ENCODE measurements at places on chromosomes 2 and 18.

- DNase-seq, result no peak
Observed at GRCh38 chr2:102662833-102663232, 43.5 kb downstream of the SLC9A2 start.

GRCh38 chr2:128646091-128646490, 327.4 kb upstream of the HS6ST1 start:
- DNase-seq, result no peak

DNA sequence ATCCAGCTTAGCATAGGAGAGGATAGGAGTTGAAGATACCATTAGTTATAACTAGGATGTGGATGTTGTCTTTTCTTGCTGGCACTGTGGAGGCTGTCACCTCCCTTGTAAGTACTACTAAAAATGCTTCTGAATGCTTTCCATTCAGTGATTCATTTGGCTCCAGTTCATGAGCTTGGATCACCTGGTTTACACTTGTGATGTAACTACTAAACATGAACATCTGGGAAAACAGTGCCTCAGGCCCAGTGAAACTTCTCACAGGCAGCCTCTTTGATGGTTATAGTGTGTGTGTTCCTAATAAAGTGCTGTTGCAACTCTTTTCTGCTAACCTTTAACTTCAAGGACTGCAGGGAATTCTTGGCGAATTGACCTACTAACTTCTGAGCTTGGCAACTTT, 13.0 kb upstream of the SLC9A2 start:
- DNase-seq, result no peak

- DNase-seq, result no peak
Observed at GRCh38 chr18:56152551-56153310, 485.7 kb downstream of the TXNL1 start.

DNA sequence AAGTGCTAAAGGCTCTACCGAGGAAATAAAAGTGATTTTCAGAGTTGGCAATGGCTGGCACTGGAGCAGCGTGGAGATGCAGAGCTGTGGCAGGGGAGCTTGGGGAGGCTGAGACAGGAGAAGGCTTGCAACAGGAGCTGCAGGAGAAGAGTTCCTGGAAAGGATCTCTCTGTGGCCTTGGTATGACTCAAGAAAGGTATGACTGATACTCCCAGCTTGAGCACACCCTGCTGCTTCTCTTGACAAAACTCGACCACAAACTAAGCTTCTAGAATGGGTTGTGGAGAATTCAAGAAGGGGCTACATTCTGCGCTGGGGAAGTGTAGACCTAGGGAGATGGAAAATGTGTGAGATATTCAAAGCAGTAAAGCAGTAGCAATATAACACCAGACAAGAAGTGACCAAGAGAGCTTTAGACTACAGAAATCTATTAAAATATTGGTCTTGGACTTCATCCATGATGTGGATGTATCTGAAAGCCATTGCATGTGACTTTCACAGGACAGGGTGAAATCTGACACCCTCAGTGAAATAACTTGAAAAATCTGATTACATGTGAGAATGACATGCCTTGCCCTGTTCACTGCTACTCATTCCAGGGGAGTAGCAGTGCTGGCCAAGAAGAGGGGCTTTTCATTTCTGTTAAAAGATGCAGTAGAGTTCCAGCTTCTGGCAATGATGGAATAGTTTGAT, 41.5 kb downstream of the SUCLG1 start:
- peak; percentile 42 for DNase-seq

DNA sequence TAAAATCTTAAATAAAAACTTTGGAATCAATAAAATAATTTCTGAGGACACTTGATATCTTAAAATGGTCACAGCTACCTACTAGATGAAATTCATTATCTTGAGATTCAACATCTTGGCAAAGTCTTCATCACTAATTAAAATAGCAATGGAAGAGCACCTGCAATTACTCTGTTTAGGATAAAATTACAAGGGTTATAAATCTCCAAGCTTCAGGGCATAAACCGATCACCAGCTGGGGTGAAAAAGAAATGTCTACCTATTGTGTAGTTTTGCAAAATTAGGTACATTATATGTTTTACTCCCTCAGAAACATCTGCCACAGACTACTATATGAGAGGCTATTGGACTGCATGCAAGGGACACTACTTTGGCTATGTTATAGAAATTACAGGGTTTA, 327.1 kb downstream of the CCDC178 start:
- no peak for DNase-seq

GRCh38 chr2:189504238-189504637, 63.0 kb downstream of the WDR75 start:
- DNase-seq, result no peak

DNA sequence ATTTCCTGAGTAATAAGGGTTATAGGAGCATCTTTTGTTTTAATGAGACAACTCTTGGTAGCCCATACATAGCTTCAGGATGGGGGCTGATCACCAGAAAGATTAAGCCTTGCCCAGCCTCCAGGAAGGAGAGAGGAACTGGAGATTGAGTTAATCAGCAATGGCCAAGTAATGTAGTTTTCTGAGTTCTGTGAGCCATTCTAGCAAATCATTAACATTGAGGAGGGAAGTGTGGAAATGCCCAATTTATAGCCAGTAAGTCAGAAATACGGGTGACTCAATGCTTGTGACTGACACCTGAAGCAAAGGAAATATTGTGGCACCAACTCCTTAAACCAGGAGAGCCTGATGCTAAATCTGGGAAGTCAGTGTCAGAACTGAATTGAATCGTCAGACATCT, 205.1 kb upstream of the SRD5A2 start:
- DNase-seq, result no peak

- DNase-seq, result peak; percentile 0
Observed at GRCh38 chr18:72742002-72742401, 125.8 kb downstream of the NETO1 start.

DNA sequence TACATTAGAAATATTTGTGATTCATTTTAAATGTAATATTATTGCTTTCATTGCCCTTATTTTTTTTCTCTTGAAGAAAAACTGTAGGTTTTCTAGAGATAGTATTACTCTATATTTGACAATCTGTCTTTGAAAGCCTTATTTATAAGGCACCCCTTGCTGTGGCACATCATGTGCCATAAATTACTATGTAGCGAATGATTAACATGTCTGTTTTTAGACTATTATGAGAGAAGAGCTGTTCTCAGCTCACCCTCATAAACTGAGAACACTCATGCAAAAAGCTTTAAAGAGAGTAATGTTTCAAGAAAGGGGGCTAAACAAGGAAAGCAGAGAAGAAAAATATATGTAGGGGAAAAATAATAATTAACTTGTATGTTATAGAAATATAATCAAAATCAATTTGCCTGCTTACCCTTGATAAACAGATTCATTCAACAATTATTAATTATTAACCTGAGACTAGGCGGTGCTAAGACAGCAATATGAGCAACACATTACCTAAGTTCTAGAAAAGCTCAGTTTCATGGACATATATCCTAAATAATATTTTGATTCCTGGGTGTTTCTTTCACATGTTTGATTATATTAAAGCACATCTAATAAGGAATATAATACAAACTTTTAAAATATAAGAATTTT, 69.0 kb downstream of the RAB3GAP1 start:
- no peak for DNase-seq

GRCh38 chr2:158659483-158659882, 135.6 kb upstream of the DAPL1 start:
- DNase-seq, result no peak

DNA sequence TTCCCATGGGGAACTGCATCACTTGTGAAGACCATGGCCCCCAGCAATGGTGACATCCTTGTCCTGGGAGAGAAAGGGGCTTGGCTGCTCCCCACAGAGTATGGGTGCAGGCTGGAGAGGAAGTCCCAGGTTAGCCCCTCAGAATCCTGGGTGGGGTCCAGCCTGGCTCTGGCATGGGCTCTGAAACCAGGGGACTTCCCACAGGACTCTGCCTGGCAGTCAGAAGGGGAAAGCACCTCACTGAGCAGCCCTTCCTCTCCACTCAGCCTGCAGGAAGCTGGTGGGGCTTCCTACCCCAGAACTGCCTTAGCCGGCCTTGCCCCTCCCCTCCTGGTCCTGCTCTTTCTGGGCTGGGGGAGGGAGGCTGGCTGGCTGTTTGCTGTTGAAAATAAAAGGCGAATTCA, 3.7 kb downstream of the NEURL3 start:
- no peak for DNase-seq

Measured in fibroblast of skin of scalp (primary cell).